ENCODE measurements at places on chromosomes 2 and 18.

- DNase-seq = no peak
These were observed 79.1 kb upstream of the PMAIP1 start for GRCh38 chr18:59820663-59821062.

DNA sequence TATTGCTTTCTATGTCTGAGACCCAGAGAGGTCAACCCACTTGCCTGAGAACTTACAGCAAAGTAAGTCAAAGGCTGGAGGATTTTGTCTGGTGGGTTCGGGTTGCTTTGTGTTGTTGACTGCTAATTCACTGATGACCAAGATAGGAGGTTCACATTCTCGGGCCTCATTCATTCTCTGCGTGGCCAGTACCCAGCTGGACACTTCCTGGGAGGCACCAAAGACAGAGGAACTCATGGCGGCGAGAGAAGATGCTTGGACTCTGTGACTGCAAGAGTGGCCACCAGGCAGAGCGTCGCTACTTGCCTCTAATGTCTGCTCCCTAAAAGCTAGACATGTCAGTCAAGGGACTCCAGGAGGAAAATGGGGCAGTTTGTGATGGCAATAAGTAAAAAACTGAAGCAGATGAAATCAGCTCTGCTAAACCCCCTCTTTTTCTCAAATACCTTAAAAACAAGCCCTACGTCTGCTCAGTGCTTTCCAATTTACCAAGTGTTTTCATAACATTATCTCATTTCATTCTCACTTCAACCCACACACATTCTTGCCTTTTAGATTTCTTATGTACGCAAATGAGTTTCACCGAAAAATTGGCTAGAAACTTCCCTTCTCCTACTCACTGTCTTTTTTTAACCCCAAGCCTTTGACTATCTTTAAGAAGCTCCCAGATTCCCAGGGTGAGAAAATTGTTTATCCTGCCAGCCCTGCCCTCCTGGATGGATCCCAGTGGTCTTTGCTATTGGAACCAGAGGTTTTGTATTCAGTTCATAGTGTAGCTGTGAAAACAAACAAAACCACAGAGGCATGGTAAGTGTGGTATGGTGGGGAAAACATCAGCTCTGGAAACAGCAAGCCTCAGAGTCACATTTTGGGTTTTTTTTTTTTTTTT lies 4.9 kb upstream of the LBH start:
- no peak for DNase-seq

DNA sequence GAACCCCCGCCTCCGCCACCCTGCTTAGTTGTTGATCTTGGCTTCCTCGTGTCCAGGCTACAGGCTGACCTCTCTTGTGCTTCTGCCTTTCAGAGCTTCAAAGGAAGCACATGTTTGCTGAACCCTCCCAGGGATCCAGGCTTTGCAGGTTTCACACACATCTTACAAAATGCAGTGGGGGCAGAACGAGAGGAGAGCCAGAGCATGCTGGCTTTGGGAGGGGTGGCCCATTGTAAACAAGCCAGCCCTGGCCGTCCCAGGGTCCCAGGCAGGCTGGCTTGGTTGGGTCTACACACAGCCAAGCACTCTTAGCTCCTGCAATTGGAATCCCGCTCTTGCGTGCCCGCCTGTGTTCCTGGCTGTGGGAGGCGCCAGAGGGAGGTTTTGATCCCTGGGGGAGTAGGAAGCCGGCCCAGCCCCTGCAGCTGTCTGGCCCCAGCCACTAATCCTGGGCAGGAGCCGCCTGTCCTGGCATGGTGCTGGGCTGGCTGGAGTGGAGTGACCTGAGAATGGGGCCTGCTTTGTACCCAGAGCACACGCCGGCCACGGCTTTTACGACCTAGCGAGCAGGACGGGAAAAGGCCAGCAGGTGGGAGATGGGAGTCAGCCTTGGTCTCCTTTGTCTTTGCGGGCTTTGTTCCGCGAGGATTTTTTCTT lies 53.9 kb downstream of the SH3BP4 start:
- DNase-seq = no peak

- peak; percentile 9 for DNase-seq
These were observed 681 bp upstream of the ROCK2 start for GRCh38 chr2:11344956-11345677.

- DNase-seq = no peak
These were observed 49.5 kb downstream of the ACTR2 start for GRCh38 chr2:65277118-65277517.

DNA sequence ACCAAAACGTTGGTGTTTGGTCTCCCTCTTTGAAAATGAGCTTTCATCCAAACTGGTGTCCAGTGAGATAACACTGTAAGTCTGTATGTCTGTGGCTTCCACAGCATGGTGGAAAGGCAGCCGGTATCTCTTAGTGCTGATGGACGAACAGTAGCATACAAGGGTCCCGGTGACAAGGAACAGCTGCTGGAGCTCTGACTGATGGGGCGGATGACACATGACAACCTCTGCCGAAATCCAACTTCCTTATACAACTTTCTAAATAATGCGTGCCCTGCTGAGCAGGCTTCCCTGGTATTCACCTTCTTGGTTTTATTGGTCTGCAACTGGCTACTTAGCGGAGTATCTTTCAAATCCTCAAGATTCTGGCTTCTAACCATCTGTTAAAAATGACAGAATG lies 216.2 kb downstream of the SRBD1 start:
- DNase-seq = no peak

- no peak for DNase-seq
These were observed 547.7 kb upstream of the LRRTM1 start for GRCh38 chr2:80852079-80852807.

- no peak for DNase-seq
These were observed 164.6 kb downstream of the SEPTIN10 start for GRCh38 chr2:109448946-109449788.

- DNase-seq = no peak
These were observed 77.0 kb downstream of the NCAPH start for GRCh38 chr2:96412307-96413258.

DNA sequence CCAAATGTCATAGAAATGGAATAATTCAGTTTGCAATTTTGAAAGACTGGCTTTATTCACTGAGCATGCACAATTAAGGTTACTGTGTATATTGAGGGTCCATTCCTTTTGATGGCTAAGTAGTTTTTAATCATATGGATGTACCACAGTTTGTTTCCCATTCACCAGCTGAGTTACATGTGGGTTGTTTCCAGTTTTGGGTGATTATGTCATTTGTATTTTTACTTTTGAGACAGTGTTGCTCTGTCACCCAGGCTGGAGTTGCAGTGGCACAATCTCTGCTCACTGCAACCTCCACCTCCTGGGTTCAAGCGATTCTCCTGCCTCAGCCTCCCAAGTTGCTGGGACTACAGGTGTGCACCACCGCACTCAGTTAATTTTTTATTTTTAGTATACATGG lies 80.8 kb upstream of the MGAT4A start:
- DNase-seq = no peak

GRCh38 chr2:186737732-186738508 lies 44.1 kb downstream of the FAM171B start:
- DNase-seq = no peak

GRCh38 chr18:74505776-74506175 lies 9.6 kb downstream of the CNDP2 start:
- no peak for DNase-seq

- no peak for DNase-seq
These were observed 102.6 kb downstream of the TNS1 start for GRCh38 chr2:217900010-217900779.

GRCh38 chr2:137036619-137037018 lies 271.3 kb downstream of the THSD7B start:
- DNase-seq = no peak

DNA sequence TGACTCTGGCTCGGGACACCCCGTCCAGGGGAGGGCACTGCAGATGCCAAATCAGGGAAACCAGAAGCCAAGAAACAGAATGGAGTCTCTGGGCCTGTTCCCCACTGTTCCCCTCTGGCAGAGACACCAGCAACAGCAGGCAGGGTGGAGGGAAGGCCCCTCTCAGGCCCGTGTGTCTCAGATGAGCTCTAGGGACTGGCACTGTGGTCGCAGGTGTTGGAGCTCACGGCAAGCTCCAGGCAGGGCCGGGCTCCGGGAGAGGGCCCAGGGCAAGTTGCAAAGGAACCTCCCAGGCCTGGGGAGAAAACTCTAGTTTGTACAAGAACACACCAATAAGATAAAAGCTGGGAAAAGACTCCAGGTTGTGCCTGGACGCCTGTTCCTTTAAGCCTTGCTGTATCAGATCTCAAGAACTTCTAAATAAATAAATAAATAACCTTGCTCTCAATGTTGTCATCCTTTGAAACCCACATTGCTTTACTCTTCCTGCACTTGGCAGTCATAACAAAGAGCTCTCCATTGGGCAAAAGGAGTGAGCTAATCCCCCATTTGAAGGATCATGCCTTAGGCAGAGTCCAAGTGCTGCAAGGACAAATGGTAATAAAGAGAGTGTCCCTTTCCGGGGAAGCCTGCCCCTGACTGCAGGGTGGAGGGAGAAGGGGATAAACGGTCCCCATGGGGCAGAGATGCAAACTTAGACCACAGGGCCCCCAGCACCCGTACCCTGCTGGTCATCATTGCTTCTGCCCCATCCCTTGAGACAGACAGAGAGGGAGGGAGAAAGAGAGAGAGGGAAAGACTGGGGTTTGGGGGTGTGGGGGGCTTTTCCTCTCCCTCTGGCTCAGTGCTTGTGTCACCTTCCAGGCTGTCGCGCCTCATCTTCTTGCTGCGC lies 33.3 kb downstream of the CNGA3 start:
- DNase-seq = no peak

- DNase-seq = no peak
These were observed 18.8 kb upstream of the TNS1 start for GRCh38 chr2:218021536-218022071.

- no peak for DNase-seq
These were observed 29.8 kb upstream of the TMEM131 start for GRCh38 chr2:98025481-98026037.

GRCh38 chr2:46956981-46957531 lies 41.5 kb upstream of the MCFD2 start:
- DNase-seq = no peak

GRCh38 chr2:188319838-188320237 lies 28.2 kb downstream of the GULP1 start:
- DNase-seq = no peak

DNA sequence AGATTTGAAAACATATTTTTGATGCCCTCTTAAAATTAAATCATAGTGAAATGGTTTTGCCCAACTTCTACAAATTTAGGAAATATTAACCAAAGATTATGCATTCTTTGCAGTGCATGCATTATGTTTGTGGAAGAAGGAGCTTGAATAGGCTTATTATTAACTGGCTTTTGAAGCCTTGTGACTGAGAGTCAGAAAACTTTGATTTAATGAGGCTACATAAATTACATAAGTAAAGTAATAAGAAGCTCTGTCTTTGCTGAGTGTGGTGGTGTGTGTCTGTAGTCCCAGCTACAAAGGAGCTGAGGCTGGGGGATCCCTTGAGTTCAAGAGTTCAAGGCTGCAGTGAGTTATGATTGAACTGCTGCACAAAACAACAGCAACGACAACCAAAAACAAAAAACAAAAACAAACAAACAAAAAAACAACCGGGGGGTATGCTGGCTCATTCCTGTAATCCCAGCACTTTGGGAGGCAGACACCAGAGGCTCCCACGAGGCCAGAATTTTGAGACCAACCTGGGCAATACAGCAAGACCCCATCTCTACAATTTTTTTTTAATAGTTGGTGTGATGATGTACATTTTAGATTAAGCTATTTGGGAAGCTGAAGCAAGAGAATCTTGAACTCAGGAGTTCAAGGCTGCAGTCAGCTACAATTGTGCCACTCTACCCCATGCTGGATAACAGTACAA lies 57.0 kb upstream of the LRRTM4 start:
- no peak for DNase-seq

- no peak for DNase-seq
These were observed 81.5 kb upstream of the CD226 start for GRCh38 chr18:70029163-70029562.

DNA sequence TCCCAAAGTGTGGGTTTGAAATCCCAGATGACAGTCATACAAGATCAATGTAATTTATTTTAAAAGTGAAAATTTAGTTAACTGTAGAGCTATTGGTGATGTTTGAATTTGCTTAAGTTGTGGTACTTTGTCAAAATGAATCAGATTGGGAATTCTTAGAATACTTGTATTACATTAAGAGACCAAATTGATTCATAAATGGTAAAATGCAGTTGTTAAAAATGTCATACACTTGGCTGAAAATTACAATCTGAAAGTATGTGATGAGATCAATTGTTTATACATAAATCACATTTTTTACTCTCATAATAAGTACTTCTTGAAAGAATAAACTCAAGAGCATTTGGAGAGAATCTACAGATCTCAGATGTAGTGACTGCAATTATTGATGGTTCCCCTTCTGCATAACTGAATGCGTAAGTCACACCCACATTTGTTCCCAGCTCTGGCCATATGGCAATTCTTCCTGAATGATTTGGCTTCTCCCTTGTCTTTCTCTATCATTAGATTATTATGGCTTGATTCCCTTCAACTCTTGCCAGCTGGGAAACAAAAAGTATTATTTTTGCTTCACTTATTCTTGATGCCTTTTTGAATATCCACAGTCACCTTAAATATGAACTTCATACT lies 558.5 kb downstream of the CPS1 start:
- DNase-seq = no peak

- DNase-seq = no peak
These were observed 101.2 kb downstream of the NEB start for GRCh38 chr2:151632993-151633565.

GRCh38 chr2:230671117-230671516 lies 41.5 kb upstream of the CAB39 start:
- DNase-seq = no peak

- no peak for DNase-seq
These were observed 6.7 kb downstream of the CFAP36 start for GRCh38 chr2:55526174-55526573.

DNA sequence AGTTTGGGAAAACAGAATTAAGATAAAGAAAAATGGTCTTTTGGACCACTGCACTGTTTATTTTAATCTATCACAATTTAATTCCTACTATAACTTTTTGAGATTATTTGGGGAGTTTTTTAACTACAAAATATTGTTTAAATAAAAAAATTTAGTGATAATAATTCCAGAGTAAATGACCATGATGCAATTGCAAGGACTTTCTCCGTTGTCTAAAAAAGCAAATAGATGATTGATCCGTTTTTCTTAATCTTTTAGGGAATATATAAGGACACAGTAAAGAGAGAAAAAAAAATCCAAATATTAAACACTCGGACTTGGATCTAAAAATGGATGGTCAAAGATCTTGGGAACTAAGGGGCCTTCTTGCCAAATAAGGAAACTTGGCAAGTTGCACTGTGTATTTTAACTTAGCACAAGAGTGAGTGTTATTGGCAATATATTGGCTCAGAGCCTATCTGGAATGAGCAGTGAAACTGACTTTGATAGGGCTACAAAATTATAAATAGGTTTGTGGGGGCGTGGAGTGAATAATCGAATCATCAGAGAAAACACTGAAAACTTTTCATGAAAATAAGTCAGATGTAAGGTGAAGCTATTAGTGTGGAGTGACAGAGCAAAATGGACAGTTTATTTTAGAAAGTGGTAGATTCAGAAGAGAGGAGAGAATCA lies 2.0 kb downstream of the MAP3K20 start:
- no peak for DNase-seq

- no peak for DNase-seq
These were observed 22.4 kb downstream of the EMILIN2 start for GRCh38 chr18:2869207-2869606.

GRCh38 chr2:181241366-181241765 lies 215.8 kb upstream of the ITGA4 start:
- DNase-seq = no peak

GRCh38 chr2:62884086-62884485 lies 166.5 kb upstream of the OTX1 start:
- DNase-seq = no peak

GRCh38 chr18:10860928-10861327 lies 288.4 kb downstream of the PIEZO2 start:
- DNase-seq = no peak

- DNase-seq = no peak
These were observed 17.8 kb downstream of the CTAGE1 start for GRCh38 chr18:22399949-22400348.
